Cerebellum (tissue), 4 donors: ENCODE measurements at places on chromosomes 3 and 15. TPM values are rescaled to one million over a fixed set of nuclear protein-coding genes. Genes with fewer than 3 reads are reported as not detected.

- peak; percentile 17 for DNase-seq
These were observed 24.6 kb upstream of the DMXL2 start for GRCh38 chr15:51647128-51647562.

DNA sequence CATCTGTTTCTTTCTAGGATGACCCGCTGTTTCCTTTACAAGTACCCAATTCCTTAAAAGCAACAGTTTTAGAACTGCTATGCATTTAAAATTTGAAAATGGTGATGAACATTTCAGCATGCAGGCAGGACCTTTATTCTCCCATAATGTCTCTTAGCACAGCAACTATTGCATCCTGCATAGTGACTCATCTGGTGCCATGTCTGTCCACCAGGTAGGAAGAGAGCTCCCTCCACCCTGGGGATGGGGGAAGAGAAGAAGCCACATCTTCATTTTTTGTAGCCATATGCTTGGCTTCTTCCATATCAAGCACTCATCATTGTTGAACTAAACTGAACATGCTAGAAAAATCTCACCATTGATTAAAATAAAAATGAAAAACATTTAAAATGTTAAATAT is 9.9 kb downstream of the GPR15 start:
- no peak for DNase-seq

TOP2B gene
- total RNA-seq = 274 TPM

GRCh38 chr15:27065151-27065550 is 94.2 kb downstream of the GABRG3 start:
- no peak for DNase-seq

GRCh38 chr15:95684693-95685115 is 645.8 kb upstream of the NR2F2 start:
- no peak for DNase-seq

DNA sequence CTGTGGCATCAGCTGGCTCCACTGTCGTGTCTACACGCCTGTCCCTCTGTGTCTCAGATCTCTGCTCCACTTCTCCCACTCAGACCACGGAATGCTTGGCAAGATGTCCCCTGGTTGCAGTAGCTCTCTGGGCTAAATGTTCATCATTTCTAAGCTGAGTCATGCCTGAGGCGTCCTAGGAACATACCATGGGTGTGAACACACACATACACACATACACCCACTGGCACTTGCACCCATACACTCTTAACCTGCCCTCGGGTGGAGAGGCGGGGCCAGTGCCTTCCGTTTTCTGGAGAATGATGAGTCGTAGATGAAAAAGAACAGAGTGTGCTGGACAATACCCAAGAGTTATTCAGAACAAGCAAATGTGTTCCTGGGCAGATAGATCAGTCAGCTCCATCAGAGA is 72.4 kb downstream of the SENP2 start:
- no peak for DNase-seq
